Activated CD4-positive, alpha-beta T cell treated with anti-CD3 and anti-CD28 coated beads for 48 hours (primary cell): ENCODE measurements at places on chromosomes 2 and 18.

DNA sequence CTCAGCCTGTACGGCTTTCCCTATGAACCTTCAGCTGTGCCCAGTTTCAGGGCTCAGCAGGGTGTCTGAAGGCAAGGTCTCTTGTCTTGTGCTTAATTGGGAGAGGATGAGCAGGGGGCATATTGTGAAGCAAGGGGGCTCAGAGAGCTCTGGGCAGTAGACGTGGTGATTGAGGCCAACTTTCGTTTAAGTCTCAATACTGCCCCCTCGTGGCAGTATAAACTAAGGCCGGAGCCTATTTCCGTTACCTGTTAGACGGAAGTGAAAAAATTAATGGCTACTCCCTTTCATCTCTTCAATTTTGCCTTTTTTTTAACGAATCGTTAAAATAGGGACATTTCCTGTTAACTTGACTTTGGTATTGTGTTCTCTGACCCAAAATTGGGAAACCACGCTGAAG is 193.4 kb downstream of the TDRD15 start:
- peak; percentile 48 for DNase-seq

GRCh38 chr2:25651066-25651465 is 22.3 kb downstream of the DTNB start:
- DNase-seq, result no peak

GRCh38 chr2:147521936-147522335 is 322.9 kb upstream of the ACVR2A start:
- no peak for DNase-seq

DNA sequence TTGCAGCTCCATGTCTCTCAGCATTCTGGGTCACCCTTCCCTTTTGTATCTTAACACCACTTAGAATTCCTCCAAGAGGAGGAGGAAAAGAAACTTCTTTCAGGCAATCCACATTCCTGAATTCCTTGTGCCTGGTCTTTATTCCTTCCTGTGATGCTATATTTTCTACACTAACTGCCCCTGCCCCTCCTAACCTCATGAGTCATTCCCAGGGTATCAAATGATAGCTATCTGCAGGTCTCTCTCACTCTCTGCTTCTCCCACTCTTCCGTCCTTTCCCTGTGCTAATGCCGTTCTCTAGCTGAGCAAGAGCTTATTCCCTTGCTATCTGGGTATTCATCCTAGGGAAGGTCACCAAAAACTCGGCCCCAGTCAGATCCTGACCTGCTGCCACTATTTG is 395.0 kb upstream of the TCF4 start:
- no peak for DNase-seq

GRCh38 chr2:188623995-188624643 is 332.4 kb downstream of the GULP1 start:
- no peak for DNase-seq

DNA sequence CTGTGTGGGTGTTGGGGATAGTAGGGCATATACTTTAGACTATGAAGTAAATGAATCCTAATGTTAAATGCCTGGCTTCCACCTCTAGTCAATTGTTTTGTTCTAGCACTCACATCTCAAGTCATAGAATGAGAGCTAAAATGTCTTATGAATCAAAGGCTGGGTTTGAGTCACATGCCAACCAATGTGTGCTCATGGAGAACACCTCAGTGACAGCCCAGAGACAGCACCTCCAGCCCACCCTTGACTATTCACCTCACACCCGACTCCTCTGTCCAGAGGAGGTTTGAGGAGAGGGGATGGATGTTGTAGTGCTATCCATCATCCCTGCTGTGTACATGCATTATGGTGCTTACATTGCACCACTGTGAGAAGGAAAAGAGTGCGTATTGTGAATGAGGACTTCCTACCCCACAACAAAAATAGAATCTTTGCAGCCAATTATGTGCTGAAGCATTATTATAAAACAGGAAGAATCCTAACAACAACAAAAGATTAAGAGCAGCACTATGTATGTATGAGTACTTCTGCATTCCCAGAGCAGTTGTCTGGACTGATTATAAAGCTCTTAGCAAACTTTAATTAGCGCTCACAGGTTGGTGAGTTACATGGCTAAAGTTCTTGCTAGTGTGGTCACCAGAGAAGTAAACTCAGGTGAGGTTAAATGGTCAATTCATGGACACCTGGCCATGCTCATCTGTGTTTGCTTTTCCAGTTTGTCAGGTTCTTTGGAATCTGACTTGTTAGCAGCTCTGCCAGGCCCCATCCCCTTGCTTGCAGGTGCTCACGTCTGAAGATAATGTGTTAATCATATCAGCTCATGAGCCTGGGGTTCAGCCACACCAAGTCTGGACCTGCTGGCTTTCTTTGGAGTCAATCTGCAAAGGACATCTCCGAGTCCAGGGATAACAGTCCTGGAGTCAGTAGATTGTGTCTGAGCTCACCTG is 55.3 kb upstream of the NABP1 start:
- peak; percentile 36 for DNase-seq

GRCh38 chr2:50401772-50402653 is 629.9 kb downstream of the NRXN1 start:
- peak; percentile 53 for DNase-seq

- DNase-seq, result no peak
Measured at GRCh38 chr2:163213661-163214081, 375.1 kb upstream of the KCNH7 start.

DNA sequence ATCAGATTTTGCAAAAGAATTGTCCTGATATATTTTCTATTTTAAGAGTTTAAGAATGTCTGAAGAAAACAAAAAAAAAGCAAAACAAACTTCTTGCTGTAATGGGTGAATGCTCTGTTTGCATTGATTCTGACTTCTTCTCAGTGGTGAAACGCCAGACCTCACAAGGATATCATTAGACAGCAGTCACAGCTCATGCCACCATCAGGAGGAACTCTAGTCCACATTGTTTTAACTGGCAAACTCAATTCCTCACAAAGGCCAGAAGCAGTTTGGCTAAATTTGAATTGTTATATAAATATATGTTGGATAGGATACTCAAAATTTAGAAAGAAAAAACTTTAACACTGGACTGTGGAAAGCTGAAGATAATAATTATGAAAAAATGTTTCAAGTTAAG is 89.4 kb downstream of the DOK6 start:
- DNase-seq, result no peak

- DNase-seq, result no peak
Measured at GRCh38 chr2:56386657-56387056, 202.9 kb downstream of the CCDC85A start.

- DNase-seq, result no peak
Measured at GRCh38 chr18:79819968-79820351, 22.2 kb downstream of the KCNG2 start.

- DNase-seq, result no peak
Measured at GRCh38 chr2:234975611-234976010, 23.8 kb downstream of the SH3BP4 start.

GRCh38 chr2:188835821-188836220 is 138.4 kb upstream of the COL3A1 start:
- no peak for DNase-seq

GRCh38 chr2:109160714-109161440 is 31.9 kb downstream of the SH3RF3 start:
- no peak for DNase-seq

DNA sequence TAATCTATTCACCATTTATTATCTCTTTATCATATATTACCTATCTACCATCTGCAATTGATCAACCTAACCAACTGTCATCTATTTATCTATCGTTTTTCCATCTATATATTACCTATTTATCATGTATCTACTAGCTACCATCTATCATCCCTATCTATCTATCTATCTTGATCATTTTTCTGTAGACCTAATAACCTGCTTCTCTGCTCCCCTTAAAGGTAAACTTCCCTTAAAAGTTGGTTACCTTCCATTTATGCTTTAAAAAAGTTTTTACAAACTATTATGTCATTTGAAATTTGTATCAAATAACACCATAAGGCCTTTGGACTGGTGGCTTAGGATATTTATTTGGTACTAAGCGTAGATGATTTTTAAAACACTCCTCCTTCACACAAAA is 47.2 kb downstream of the TMEM18 start:
- DNase-seq, result no peak

DNA sequence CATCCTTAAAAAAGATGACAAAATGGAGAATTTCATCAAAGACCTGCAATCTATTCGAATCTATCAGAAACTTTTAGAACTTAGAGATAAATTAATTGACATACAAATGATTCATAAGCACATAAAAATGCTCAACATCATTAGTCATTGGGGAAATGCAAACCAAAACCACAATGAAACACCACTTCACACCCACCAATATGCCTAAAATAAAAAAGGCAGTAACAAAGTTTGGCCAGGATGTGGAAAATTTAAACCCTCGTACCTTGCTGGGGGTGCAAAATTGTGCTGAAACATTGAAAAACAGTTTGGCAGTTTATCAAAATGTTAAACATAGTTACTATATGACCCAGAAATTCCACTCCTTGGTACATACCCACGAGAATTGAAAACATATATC is 11.5 kb upstream of the EIF2AK3 start:
- DNase-seq, result peak; percentile 23

DNA sequence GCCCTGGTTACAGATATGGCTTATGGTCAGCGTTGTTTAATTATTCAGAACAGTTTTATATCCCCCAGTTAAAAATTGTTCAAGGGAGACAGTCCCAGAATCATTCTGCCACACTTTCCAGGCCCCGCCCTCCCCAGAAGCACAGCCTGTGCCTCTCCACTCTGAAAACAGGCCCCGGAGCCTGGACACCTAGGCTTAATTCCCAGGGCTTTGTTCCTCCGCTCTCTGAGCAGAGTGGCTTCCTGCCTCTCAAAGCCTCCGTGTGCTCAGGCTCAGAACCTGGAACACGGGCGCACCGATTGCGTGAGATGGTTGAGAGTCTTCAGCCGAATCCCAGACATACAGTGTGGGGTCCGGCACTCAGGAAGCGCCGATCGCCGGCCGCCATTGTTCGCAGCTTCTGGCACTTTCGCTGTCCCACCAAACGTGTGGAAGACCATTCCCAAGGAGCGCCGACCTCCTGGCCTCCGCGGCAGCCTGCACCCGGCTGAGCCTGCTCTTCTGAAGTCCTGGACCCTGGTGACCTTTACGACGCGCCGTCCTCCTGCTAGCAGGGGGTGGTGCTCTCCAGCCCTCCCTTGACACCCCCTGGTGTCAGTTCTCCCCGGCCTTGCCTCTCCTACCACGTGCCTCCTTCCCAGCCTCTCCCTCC is 45.6 kb downstream of the TWIST2 start:
- DNase-seq, result no peak

- no peak for DNase-seq
Measured at GRCh38 chr2:171323971-171324528, 109.7 kb downstream of the METTL8 start.

- DNase-seq, result no peak
Measured at GRCh38 chr2:238466243-238466756, 39.6 kb downstream of the ASB1 start.

- DNase-seq, result peak; percentile 82
Measured at GRCh38 chr2:73284296-73285158, at the start of gene FBXO41. FBXO41 (minus strand) TSS chr2:73284478; CDS start chr2:73269630, 14,848 bp downstream.

DNA sequence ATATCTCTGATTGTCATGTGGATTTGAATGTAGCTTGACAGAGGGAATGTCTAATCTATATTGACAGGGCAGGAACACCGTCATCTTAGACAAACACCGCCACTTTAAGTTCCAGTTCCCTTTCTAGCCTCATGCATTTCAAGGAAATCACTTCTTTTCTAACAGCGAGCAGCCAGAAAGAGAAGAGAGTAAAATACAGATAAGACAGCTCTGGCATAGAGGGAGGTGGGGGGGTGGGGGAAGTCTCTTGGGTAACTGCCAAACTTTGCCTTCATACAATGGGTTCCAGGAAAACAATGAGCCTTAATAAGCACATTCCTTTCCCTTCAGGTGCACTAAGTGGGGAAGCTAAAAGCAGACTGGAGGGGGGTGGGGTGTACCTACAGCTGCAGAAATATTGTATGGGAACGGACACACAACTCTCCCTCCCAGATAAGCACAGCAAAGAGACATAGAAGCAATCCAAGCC is 37.2 kb downstream of the CASP10 start:
- DNase-seq, result no peak

DNA sequence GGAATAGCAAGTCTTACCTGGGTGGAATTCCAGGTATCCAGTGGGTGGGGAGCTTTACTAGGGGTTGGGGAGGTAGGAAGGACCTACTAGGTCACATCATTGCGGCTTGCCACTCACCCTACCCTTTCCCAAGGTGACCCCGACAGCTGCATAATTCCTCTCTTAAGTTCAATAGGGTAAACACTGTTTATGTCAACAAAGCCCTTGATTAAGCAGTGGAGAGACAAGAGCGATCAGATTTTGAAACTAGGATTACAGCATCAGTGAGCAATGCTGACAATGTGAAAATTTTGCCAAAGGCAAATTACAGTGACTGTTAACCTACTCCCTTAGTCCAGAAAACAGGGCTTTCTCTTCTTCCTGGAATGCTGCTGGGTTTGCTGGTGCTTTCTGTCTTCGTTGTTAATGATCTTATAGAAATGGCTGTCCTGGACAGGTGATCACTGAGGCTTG is 14.5 kb downstream of the SLC19A3 start:
- DNase-seq, result no peak

- DNase-seq, result no peak
Measured at GRCh38 chr2:3266925-3267867, 110.4 kb downstream of the EIPR1 start.

DNA sequence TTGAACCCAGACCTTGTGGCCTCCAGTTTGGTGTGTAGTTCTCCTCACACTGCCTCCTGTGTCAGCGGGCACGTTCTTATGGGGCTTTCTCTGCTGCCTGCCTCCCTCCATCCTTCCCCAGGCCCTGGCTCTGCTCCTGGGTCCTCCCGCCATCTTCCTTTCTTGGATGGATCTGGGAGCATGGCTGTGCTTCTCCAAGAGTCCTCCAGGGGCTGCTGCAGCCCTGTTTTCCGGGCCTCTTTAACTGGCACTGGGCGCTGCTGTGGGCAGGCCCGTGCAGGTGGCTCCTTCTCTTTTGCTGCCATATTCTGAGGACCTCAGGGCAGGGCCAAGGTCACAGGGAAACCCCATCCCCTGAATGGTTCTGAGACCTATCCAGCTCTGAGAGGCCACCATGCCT is 17.8 kb downstream of the THNSL2 start:
- DNase-seq, result no peak

DNA sequence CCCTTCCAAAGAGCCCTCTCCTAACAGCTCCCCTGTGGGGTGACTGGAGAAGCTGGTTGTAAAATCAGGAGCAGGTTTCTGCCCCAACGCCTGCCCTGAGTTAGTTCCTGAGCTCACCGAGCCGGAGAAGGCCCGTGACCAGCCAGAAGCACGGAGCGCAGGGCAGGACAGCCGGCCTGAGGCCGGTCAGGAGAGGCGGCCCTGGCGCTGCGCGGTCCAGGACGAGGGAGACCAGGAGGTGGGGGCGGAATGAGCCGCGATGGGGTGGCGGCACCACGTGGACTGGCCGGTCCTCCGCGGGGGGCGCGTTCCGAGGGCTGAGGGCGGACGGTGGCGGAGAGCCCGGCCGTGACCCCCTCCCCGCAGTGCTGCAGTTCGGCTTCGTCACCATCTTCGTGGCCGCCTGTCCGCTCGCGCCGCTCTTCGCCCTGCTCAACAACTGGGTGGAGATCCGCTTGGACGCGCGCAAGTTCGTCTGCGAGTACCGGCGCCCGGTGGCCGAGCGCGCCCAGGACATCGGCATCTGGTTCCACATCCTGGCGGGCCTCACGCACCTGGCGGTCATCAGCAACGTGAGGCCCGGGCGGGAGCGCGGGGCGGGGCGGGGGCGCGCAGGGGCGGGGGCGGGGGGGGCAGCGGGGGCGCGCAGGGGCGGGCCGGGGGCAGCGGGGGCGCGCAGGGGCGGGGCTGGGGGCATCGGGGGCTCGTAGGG is 29.0 kb downstream of the ANO7 start:
- peak; percentile 39 for DNase-seq
